ENCODE measurements at places on chromosomes 16 and 17. TPM values are rescaled to one million over a fixed set of nuclear protein-coding genes. Genes with fewer than 3 reads are reported as not detected.

Gene STX1B
- 11.4 TPM for polyA plus RNA-seq

Gene GPRC5C
- polyA plus RNA-seq, result not detected

Gene KLHL36
- 46.3 TPM for polyA plus RNA-seq

DNA sequence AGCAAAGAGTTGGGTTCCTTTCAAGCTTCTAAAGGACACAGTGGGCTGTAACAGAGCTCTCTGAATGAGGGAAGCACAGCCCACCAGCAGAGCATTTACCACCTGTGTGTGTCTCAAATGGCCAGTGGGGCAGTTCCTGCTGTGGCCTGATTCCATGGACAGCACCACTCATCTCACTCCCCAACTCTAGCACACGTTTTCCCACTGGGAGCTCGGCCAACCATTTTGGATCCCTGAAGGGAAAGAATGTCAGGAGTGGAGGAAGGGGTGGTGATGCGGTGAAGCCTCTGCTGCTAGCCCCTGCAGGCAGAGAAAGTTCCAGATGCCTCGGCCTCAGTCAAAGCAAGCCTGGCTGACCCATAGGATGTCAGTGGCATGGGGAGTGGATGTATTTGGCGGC, 86.6 kb downstream of the PLXDC1 start:
- no peak for DNase-seq

Gene CSH1
- polyA plus RNA-seq, result not detected

DNA sequence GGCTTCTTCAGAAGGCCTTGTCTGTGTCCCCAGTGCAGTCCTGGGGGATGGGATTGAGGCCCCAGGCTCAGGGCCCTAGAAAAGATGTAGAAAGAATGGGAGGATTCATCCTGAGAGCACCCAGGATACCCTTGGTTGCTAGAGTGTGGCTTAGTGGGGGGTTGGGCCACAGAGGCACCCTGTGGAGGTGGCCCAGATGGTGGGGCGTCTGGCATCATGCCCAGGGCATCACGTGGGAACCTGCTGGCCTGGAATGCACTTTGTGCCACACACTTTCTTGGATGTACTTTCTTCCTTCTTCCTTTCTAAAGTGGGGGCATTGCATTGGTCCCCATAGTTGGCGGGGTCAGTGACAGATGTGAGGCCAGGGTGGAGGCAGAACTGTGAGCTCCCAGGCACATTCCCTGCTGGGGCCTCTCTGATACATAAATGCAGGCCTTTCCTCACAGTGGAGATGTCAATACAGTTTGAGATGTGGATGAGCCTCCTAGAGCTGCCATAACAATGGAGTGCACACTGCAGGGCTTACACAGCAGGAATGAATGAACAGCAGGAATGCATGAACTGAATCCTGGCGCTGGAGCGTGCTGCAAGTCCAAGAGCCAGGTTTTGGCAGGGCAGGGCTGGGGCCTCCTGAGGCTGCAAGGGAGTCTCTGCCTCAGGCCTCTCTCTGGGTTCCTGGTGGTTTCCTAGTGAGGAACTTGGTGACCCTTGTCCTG, 43.3 kb downstream of the MGAT5B start:
- no peak for DNase-seq

GRCh38 chr17:21174713-21175112, 39.2 kb downstream of the TMEM11 start:
- DNase-seq, result peak; percentile 44

Gene MTSS2
- 86.2 TPM for polyA plus RNA-seq

DNA sequence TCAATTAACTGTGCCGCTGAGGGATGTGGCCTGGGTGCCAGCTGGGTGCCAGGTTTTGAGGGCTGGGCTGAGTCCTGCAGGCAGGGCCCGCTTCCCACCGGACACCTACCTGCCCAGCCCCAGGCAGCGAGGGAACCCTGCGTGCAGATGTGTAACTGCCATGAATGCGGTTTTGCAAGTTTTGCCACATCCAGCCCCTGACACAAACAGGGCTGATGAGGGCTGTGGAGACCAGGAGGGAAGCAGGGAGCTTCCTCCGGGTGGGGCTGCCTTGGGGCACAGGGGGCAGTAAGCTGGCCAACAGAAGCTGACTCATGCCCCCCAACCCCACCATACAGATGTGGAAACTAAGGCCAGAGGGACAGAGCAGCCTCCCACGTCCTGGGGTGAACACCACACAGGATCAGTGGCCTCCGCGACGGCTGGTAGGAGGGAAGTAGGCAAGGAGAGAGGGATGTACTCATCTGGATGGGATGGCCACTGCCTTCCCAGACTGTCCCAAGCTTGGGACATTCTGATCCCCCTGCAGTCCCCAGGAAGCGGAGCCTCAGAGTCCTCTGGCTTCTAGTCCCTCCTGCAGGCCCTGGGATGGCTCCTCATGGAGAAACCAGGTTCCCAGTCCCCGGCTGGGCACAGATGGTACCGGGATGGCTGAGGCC, 1.6 kb downstream of the UBALD1 start:
- no peak for DNase-seq

GRCh38 chr16:21103941-21104860, 46.4 kb downstream of the DNAH3 start:
- DNase-seq, result peak; percentile 68

DNA sequence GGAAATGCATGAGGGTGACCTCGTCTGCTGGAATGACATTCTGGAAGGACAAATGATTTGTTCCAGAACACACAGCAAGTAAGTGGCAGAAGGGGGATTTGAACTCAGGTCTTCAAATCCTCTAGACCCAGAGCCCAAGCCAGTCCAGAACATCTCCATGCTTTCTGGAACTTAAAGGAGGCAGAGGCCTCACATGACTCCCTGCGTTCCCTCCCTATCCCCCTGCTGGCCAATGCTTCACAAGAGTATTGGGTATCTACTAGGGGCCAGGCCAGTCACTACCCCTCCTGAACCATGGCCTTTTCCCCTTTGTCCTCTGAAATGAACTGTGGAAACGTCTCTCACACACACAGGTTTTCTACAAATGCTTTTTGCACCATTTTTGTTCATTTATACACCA, 7.6 kb upstream of the BEAN1 start:
- DNase-seq, result no peak

GRCh38 chr17:72069586-72070202, 51.1 kb upstream of the SOX9 start:
- DNase-seq, result no peak

All from IMR-90 (cell line).